Breast epithelium (tissue), 4 donors: ENCODE measurements at places on chromosomes 5 and 9. TPM values are rescaled to one million over a fixed set of nuclear protein-coding genes. Genes with fewer than 3 reads are reported as not detected.

WWC1 gene
- total RNA-seq = 59.6 TPM

BAAT gene
- total RNA-seq = not detected

- DNase-seq = no peak
These were observed 421.3 kb downstream of the CETN3 start for GRCh38 chr5:89988129-89988810.

DNA sequence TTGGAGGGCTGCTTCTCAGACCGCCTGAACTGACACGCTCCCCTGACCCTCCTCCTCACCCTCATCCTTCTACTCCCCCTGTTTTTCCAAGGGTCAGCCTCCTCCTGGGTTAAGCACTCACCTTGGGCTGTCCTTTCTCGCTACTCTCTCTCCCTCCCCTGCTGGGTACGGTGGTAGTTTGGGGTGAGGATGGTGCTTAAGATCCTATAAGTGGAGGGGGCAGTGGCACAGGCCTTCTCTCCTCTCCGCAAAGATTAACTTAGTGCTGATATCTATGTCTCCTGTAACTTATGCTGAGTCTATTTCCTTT is 159.7 kb downstream of the SNCAIP start:
- DNase-seq = no peak

DNA sequence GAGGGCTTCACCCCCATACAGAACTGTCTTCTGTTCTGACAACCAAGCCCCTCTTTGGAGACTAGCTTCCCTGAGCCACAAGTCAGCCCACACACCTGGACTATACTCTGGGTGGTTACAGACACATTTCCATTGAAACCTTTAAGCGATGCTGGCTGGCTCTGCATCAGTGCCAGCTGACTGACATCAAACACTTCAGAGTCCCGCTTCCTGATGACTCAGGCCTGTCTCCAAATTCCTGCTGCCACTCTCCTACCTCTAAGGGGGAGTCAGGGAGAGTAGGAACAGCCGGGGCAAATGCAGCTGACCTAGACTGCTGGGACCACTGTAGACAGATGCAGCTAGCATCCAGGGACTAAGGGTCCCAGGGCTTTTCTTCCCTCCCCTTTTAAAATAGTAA is 59.4 kb downstream of the SIL1 start:
- no peak for DNase-seq

ARSI gene
- 0.98 TPM for total RNA-seq

- no peak for DNase-seq
These were observed 203.7 kb downstream of the ADAMTS12 start for GRCh38 chr5:33688066-33688465.

C9orf43 gene
- 1.6 TPM for total RNA-seq

OBP2B gene
- total RNA-seq = 0.88 TPM

DNA sequence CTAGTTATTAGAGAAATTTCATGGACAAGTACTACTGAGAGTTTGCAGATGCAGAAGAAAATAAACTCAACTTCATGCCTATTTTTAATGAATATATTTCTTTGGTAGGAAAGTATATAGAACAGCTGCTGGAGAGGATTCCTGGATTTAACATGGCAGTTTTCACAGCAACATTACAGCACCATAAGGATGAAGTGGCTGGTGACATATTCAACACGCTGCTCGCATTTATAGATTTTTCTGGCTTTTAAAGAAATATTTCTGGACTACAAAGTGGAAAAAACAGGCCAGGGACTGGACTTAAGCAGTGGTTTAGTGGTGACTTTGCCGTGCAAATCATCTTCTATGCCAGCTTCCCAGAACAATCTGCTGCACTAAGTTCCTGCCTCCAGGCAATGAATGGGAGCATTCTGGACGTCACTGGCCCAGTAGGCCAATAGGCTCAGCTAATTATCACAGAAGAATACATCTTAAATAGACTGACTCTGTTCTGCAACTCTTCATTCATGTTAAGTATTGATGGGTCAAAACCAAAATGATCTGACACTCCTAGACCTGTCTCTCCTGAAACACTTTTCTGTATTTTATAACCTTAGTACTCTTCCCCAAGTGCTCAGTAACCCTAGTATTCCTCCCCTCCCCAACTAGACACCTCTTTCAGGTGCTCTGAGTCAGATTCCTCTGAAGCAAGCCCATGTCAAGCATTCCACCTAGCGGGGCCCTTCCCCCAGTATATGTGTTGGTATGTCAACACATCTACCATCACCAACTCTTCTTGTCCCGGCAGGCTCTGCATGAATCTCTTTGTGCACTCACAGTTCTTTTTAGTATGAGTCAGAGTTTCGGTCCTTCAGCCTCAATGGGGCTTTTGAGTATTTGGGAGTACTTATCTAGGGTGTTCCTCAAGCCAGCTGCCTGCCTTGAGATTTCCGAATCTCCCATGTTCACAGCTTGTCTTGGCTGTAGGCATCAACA is 625.5 kb downstream of the CHSY3 start:
- no peak for DNase-seq

- no peak for DNase-seq
These were observed 38.0 kb upstream of the LRRC14B start for GRCh38 chr5:153256-153655.
